T-helper 17 cell (primary cell): ENCODE measurements at places on chromosomes 2 and 18. TPM values are rescaled to one million over a fixed set of nuclear protein-coding genes. Genes with fewer than 3 reads are reported as not detected.

Gene C2orf81
- 2.9 TPM for total RNA-seq

Gene OSR1
- not detected for total RNA-seq

Gene RTP5
- 0.12 TPM for total RNA-seq

Gene COL3A1
- total RNA-seq, result 0.12 TPM

Gene ERICH2
- not detected for total RNA-seq

DNA sequence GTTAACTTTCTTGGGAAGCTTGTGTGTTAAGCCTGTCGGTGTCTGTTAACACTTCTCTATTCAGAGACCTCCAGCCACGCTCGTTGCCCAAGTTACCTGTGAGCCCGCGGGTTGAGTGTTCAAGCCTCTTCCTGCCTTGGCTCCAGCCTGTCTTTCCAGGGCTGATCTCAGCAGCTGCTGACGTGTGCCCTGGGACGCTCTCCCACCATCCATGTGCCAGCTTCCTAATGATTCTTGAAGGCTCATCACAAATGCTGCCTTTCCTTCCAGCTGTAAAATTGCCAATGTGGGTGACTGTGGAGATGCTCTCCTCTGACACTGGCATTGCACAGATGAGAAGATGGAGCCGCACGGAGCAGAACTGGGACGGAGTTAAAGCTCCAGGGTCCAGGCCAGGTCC is 6.1 kb downstream of the RNF144A start:
- H3K36me3 ChIP-seq, result peaks cover 7% of the 10 kb centered on the region
- DNase-seq, result no peak
- H3K27ac ChIP-seq, result peak overlapping the region; percentile 45
- H3K4me1 ChIP-seq, result peaks cover 40% of the 10 kb centered on the region

- no peaks in the 10 kb centered on the region for H3K4me1 ChIP-seq
- H3K36me3 ChIP-seq, result no peaks in the 10 kb centered on the region
- H3K27me3 ChIP-seq, result no peaks in the 10 kb centered on the region
- DNase-seq, result no peak
- no peak overlapping the region for H3K27ac ChIP-seq
These were observed 68.3 kb upstream of the ST6GAL2 start for GRCh38 chr2:106954304-106954703.

DNA sequence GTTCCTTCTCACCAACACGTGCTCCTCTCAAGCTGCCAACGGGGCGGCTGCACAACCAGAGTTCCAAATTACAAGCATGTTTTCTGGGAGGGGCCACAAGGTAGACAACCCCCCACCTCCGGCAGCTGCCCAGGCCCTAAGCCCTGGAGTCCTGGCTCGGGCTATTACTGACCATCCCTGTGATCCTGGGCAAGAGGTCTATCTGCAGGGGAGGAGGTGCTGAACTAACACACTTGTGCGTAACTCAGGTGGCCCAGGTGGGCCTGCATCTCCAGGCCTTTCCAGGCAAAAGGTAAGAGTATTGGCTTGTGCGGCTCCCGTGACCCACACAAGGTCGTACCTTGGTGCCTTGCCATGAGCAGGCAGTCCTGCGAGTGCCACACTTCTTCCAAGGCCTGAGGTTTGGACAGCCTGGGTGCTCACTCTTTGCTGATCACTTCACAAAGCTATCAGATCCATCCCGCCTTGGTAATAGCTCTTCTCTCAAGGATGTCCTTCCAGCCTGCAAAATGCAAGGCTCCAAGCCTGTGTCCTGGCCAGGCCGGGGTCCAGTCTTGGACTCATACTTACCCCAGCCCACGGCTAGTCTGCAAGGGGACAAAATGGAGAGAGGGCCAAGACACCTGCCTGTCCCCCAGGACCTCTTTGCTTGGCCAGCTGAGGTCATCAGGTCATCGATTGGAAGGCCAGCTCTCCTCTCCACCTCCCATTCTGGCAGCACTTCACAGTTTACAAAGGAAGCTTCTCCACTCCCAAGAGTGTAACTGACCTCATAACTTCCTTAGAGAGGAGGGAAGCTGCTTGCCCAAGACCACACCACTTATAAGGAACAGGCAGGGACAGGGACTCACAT is 33.9 kb downstream of the ADRA2B start:
- no peak for DNase-seq
- no peak overlapping the region for H3K4me3 ChIP-seq
- H3K36me3 ChIP-seq, result peaks cover 5% of the 10 kb centered on the region

DNA sequence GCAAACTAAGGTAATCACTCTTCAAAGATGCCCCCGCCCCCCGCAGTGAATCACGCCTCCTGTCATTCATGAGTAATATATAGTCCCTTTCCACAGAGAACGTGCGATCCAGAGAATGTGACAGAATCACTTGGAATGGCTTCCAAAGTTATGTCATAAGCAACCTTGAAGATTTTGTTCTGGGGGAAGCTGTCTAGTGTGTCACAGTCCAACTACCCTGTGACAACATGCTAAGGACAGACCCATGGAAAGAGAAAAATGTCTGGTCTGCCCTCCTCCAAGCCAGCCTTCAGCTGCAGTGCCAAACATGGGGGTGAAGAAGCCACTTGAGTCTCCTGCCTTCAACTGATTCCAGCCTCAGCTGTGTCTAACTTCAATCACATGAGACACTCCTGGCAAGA is 259.1 kb downstream of the SS18 start:
- no peak for DNase-seq
- peaks cover 2% of the 10 kb centered on the region for H3K27me3 ChIP-seq
- no peak overlapping the region for H3K4me3 ChIP-seq
- H3K4me1 ChIP-seq, result no peaks in the 10 kb centered on the region
- H3K27ac ChIP-seq, result no peak overlapping the region

DNA sequence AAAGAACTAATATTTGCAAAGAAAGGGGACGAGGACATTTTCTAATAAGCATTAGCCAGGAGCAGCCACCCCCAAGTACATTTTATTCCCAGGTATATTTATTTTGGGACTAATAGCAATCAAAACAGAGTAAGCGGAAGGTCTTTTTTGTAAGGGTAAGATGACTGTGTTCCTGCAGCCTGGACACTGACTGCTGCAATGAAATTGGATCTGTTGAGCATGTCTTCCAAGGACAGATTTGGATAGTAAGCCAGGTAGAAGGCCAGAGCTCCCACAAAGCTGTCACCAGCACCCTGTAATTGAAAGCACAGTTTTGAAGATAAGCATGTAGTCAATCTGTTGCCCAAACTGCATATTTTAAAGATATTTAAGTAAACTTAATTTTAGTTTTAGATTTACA is 10.0 kb downstream of the MRPL33 start:
- peaks cover 2% of the 10 kb centered on the region for H3K36me3 ChIP-seq
- H3K4me3 ChIP-seq, result no peak overlapping the region
- no peak overlapping the region for H3K27ac ChIP-seq
- peaks cover 13% of the 10 kb centered on the region for H3K4me1 ChIP-seq

DNA sequence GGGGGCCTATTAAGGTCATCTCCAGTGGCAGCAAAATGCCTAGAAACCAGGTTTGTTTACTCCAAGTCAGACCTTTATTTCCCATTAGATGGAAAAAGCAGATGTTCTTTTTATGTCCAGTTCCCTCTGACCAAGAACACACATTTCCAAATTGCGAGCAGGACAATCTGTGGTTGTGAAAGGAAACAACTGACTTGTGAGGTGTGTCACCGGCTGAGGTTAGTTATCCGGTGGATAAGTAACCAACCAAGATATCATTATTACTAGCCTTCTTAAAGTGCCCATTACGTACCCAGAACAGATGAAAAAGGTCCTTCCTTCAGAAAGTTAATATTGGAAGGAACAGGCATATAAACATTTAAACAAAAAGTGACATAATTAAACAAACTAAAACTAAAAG is 112.9 kb downstream of the THADA start:
- H3K4me1 ChIP-seq, result peaks cover 6% of the 10 kb centered on the region
- no peaks in the 10 kb centered on the region for H3K27me3 ChIP-seq

DNA sequence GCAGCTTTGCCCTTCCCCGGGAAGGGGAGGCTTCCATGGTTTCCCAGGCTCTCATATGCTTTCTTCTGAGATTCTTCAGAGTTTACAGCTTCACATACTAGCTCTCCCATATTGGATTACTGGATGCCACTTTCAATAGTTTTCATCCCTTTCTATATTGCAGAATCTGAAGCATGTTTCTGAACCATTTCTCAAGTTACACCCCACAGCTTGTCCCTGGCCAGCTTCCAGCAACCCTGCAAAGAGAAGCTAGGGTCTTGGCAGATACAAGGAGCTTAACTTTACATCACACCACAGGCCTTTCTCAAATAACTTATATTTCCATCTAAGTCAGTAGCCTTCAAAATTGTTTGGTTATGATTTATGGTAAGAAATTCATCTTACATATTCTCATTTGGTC is 39.6 kb downstream of the LHCGR start:
- no peaks in the 10 kb centered on the region for H3K4me1 ChIP-seq
- no peak overlapping the region for H3K4me3 ChIP-seq
- H3K36me3 ChIP-seq, result no peaks in the 10 kb centered on the region
- DNase-seq, result no peak
- H3K27me3 ChIP-seq, result peaks cover 22% of the 10 kb centered on the region

DNA sequence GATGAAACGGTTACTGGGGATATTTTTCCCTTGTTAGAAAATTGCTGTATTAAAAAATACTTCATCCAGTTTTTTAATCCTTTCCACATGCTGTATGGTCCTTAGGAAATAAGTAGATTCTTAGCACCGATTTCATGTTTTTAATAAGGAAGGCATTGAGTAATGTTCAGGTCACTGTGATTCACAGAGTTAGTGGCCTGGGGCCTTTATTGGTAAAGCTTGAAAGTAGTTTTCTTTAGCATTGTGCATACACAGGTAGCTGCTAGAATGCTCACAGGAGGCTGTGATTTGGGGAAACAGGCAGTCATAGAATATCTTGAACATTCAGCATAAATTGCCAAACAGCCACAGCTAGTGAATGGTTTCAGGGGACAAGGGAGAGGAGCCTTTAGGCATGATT is 79.8 kb downstream of the XRCC5 start:
- H3K4me1 ChIP-seq, result peaks cover 42% of the 10 kb centered on the region
- H3K36me3 ChIP-seq, result peaks cover 8% of the 10 kb centered on the region
- no peak overlapping the region for H3K4me3 ChIP-seq
- no peak for DNase-seq

DNA sequence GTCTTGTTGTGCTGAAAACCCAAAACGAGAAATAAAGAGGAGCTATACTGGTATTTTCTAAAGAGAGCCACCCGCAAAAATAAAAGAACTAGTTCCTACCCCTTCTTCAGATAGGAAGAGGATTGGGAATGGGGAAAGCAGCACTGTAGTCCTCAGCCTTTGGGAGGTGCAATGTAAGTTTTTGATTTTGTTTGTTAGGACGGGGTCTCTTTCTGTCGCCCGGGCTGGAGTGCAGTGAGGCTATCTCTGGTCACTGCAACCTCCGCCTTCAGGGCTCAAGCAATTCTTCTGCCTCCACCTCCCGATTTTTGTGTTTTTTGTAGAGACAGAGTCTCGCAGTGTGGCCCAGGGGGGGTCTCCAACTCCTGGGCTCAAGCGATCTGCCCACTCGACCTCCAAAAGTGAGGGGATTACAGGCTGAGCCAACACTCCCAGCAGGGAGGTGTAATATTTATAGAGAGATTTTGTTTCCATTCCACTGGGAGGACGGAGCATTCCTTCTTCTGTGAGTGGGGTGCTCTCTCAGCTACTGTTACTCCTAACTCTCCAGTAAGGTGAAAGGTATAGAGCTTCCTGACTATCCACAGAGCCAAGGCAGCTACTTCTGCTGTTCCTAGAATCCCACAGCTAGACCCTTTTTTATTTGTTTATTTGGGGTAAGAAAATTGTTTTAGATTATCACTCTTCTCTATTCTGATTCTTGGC is 13.1 kb upstream of the GULP1 start:
- H3K27ac ChIP-seq, result no peak overlapping the region
- H3K36me3 ChIP-seq, result no peaks in the 10 kb centered on the region
- no peaks in the 10 kb centered on the region for H3K4me1 ChIP-seq
- no peak for DNase-seq

DNA sequence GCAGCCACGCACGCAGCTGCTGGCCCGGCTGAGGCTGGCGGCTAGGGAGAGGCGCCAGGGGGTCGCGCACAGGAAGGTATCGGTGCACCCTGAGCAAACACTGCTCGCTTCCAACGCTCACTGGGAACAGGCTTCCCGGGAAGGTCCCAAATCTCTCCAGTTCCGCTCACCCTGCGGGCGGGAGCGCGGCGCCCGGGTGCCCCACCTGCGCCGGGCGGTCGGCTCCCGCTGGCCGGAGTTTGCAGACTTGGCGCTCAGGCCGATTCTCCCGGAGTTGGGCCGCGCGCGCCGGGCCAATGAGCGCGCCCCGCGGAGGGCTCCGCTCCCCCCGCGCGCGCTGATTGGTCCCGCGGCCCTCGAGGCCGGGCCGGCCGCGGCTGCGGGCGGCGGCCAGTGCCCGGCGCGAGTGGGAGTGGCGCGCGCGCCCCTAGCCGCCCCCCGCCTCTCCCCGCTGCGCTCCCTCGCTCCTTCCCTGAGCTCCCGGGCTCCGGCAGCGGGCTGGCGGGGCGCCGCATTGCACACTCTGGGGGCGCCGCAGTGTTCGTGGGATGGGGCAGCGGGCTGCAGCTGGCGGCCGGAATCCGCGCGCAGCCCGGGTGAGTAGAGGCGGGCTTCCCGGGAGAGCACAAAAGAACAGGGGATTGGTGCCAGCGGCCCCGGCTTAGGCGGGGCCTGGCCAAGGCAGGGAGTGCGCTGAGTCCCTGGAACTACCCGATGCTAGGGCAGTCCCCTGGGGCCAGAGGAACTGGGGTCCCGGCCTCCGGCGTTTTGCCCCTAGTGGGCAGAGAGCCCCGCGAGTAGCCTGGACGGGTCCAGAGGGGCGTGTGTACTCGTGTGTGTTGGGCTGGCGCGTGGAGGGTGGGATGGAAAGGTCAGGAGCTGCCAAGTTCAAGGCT is at the start of gene LYPD6:
Gene LYPD6, plus strand, starts transcription at position 461 of the 896 bp plus-strand sequence. CDS start 107,122 bp downstream, outside the sequence.
- peaks cover 10% of the 10 kb centered on the region for H3K36me3 ChIP-seq
- H3K4me3 ChIP-seq, result peak within 1 kb of the TSS; percentile 79
- peaks cover 74% of the 10 kb centered on the region for H3K27me3 ChIP-seq
- DNase-seq, result no peak
